Immature natural killer cell (primary cell): ENCODE measurements at places on chromosomes 6 and 20.

GRCh38 chr6:163455552-163455951 lies 41.0 kb downstream of the QKI start:
- no peak for DNase-seq

DNA sequence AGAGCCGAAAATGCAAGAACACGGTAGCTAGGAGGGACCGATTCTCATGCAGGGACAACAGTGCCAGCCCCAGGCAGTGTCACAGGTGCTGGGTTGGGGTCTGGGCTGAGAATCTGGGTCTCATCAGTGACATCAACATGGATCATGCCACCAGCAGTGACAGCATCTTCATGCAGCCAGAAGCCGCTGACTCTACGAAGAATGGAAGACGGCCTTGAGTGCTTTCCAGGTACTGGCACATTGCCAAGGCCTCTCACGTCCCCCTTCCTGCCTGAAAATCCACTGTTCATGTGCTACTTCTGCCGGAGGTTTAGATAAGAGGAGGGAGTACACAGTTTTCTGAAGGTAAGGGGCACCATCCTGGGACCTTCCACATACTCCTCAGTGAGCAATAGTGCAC lies 141.1 kb upstream of the FOXQ1 start:
- no peak for DNase-seq

DNA sequence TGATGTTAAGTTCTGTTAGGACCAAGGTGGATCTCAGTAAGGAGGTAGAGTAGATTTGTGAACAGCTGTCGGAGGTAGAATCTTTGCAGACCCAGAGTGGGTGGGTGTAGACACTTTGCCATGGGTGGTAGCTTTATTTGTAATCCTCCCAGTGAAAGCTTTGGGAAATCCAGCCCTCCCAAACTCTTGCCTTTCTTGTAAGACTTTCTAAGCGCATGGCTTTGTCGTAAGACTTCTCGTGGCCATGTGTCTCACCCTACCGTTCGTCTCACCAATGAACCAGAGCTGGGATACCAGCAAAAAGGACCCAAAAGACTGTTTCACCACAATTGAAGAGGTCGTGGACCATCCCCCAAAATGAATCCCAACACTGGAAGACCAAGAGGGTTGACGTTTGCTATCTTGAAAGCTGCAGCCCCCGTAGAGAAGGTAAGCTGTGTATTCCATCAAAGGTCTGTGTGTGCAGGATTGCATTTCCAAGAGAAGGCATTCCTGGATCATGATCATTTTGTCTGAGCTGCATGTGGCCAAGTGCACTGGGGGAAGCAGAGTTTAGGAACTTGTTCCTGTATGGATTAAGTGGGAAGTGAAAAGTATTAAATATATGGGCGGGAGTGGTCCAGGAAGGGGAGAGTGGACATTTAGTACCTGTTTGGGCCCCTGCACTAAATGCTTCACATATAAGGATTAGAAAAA lies 5.8 kb upstream of the TMEM14A start:
- no peak for DNase-seq

GRCh38 chr20:10856237-10857015 lies 182.6 kb upstream of the JAG1 start:
- no peak for DNase-seq

DNA sequence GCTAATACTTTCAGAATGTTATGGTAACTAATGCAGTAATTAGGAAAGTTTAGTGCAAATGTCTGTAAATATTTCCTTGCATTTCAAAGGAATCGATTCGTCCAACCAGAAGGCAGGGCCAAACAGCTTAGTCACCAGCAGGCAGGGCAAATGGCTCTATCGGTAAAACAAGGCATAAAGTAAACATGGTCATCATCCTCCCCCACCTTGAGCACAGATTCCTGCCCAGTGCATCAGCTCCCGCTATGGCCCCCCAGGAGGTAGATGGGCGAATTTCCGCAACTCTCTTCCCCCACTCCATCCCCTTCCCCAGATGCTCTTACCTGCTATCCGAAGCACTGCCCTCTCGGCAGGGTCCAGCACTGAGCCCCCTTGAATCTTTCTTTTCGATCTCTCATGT lies 103.8 kb upstream of the BEND6 start:
- no peak for DNase-seq

- DNase-seq = no peak
Measured at GRCh38 chr20:61896058-61896961, 169.4 kb downstream of the TAF4 start.

- DNase-seq = no peak
Measured at GRCh38 chr6:122184401-122184827, 215.0 kb upstream of the HSF2 start.

DNA sequence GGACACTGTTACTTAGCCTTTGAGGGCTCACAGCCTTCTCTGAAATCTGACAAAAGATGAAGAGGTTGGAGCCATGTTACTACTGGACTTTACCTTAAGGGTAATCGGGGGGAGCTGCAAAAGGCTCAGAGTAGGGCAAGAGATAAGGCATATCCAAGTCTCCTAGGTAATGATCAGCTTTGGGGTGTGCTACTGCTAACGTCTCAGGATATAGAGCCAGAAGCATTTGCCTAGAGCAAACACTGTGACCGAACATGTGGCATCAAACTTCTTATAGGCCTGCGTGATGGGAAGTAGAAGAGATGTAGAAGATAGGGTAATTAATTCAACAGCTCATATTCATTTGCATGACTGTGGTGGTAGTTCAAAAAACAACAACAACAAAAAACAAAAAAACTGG lies 11.1 kb downstream of the UBE2V1 start:
- no peak for DNase-seq

DNA sequence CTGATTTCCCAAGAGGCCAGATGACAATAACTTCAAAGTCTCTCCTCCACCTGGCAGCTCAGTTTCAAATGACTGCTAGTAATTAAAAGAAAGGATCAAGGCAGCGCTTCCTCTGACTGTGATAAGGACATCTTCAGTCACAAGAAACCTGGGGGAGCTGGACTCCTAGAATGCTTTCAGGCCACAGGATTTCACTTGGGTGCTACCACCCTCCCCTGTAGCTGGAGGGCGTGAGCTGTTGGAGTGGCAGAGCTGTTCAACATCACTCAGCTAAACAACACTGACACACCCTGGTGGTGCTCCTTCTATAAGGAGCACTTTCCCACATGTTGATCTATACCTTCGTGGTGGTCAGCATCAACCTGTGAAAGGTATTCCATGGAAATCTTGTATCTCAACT lies 2.2 kb upstream of the CNR1 start:
- no peak for DNase-seq

GRCh38 chr6:1390946-1391799 lies 1.8 kb downstream of the FOXF2 start:
- DNase-seq = no peak

DNA sequence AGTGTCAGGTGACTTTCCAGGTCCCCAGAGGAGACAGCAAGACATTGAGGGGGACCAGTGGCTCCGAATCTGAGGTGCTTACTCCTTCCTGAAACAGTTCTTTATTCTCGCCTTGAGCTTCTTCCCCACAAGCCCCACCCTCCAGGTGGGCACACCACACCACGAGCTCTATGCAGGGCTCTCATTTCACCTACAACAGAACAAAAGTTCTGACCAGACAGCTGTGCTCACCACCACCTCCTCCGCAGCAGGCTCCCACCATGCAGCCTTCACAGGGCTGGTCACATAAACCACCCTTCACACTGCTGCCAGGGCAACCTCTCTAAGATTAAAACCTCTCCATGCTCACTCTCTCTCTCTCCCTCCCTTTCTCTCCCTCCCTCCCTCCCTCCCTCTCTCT lies 384.5 kb upstream of the ARID1B start:
- no peak for DNase-seq

DNA sequence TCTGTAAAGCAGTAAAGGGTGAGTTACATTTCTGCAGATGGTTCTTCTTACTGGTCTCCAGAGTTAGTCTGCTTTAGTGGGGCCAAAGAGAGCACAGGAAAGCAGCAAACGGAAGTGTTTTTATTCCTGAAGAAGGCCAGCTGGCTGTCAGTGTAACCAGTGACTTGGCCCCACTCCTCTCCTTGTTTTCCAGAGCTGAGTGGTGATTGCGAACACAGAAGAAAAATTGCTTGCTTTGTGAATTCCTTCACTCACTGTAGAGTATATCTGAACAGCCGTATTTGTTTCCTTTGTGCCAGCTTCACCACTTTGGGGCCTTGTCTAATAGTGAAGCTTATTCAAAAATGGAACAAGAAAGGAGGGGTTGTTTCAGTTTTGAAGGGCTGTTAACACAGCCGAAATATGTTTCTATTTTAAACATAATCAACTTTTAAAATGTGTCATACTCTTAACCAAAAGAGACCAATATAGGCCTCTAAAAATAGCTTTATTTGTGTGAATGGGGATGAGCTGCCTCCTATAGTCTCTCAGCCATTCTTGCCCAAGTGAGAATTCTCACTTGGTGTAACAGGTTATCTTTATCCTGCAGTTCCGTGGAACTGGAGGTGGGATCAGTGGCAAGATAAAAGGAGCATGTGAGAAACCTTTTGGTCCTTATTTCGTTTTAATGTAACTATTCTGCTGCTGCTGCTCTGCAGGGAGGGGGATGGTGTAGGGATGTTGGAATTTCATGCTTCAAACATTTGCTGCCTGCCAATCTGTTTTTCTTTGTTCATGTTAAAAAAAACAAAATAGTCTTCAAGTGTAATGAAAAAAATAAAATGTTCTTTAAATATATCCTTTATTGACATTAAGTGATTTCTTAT lies 37.8 kb downstream of the ZC2HC1B start:
- DNase-seq = no peak

DNA sequence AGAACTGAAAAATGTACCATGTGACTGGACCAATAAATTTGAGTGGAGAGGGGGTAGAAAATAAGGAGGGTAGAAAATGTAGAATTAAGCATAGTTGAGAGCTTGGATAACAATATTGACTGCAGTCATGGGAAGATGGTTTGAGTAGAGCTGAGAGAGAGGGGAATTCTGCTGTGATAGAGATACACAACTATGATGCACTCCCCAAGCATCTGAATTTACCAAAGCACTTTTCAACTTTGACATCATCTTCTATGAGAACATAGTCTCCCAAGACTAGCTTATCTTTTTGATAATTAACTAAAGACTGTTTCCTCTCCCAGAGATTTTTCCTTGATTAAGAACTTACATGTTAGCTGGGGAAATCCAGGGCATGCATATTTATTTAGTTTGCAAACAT lies 103.1 kb downstream of the TNFRSF21 start:
- no peak for DNase-seq

DNA sequence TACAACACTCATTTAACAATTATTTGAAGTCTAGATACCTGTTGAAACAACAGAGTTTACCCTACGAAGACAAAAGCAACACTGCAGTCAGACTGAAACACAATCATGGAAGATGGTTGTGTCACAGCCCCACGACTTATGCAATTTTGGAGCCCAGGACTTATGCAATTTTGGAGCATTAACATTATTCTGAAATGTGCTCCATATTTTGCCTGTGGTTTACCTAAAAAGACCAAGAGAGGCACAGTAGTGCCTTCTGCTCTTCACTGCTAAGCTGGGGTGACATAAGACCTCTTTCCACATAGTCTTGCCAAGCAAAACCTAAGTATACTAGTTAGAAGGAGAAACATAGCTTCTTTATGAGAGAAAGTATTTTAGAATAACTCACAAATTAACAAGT lies 216.5 kb downstream of the PTPRK start:
- DNase-seq = no peak

DNA sequence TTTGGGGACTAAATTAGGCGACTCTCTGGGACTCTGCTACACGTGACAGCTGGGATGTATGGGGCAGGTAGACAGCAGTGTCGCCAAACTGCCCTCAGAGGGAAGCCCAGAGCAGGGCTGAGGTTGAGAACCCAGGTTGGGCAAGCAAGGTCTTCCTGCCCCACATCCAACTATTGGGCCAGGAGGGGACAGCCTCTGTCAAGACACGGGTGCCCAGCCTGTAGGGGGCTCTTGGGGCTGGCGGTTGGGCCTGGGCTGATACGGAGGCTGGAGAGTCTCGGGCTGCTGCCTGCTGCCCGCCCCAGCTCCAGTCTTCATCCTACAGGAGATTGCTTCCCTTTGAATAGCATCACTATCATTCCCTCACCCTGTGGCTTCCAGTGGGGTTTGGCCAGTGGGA lies 33.3 kb downstream of the CPNE5 start:
- DNase-seq = no peak

GRCh38 chr6:150115769-150116168 lies 27.1 kb upstream of the PPP1R14C start:
- DNase-seq = no peak

GRCh38 chr6:30880698-30881252 lies 3.5 kb upstream of the DDR1 start:
- no peak for DNase-seq

GRCh38 chr20:55745840-55746239 lies 259.5 kb downstream of the CBLN4 start:
- no peak for DNase-seq

DNA sequence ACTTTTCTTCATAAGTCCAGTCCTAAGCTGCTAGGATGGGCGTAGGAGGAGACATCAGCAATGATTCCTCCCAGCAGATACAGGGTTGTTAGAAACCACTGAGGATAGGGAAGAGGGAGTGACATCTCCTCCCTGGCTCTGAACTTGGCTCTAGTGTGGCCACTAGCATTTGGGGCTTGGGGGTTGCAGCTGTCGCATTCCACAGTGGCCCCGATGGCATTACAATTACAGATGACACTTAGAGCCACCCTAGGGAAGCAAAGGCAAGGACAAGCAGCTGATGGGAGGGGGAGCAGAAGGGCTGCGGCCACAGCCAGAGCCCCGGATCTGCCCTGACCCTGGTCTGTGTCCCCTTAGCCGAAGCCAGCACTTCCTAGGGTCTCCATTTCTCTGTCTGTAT lies 9.5 kb upstream of the CDKN1A start:
- DNase-seq = no peak

- no peak for DNase-seq
Measured at GRCh38 chr20:24676353-24676977, 207.0 kb downstream of the SYNDIG1 start.

- no peak for DNase-seq
Measured at GRCh38 chr6:4482461-4482860, 293.7 kb upstream of the CDYL start.

- DNase-seq = no peak
Measured at GRCh38 chr20:57695012-57695411, 14.8 kb downstream of the PMEPA1 start.

DNA sequence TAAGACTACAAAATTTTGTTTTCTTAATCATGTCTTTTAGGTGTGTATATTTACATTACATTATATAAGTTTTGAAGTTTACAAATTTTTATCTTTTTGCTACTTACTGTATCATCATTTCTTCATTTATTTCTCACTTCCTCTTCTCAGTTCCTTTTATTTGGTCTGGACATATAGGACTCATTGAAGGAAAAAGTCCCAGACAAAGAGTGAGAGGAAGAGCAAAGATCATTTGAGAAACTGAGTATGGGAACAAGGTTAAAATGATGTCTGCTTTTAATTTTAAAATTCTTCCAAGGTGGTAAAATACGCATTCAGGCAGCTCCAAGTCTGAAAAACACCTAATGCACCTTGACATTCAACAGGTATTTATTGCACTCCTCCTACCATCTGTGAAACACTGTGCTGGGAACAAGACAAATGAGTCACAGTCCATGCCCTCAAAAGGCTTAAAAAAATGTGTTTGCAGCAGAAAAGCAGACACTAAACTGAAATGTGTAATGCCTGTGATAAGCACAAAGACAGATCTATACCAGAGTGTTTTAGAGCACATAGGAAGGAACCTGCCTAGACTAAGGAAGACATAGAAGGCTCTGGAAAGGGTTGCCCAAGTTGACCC lies 63.2 kb downstream of the PKIB start:
- no peak for DNase-seq
